Stimulated activated CD8-positive, alpha-beta memory T cell treated with anti-CD3 and anti-CD28 coated beads, Interleukin-15, amount 100 ng/mL, for 24 hours (primary cell): ENCODE measurements at places on chromosomes 4 and X.

DNA sequence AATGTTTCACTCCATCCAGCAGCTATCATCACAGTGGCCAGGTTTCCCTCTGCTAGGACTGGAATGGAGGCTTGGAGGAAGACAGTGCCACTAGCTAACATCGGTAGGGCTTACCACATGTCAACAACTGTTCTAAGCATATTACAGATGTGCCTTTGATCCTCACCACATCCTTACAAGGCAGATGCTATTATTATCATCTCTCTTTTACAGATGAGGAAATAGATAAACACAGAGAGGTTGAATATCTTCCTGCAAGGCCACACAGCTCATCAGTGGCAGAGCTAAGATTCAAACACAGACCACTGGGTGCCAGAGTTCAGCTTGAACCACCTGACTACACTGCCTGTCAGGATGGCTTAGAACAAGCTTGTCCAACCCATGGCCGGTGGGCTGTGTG, 47.4 kb downstream of the MAMLD1 start:
- no peak for DNase-seq

DNA sequence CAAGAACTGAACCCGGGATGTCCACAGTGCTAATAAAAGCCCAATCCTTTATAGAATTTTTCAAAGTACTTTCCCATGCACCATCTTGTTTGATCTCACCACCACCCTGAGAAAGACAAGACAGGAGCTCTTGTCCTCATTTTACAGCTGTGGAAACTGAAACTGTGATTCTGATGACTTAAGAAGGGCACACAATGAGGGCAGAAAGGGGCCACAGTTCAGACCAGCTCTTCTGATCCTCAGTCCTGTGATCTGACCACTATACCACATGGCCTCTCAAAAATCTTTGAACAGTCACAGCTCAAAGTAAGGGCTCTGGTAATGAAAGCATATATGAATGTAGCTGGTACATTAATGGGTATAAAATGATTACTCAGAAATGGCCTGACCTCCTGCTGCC, 127.3 kb upstream of the CPEB2 start:
- DNase-seq: no peak

- no peak for DNase-seq
Observed at GRCh38 chr4:20341134-20341738, 89.5 kb downstream of the SLIT2 start.

- no peak for DNase-seq
Observed at GRCh38 chr4:169080981-169081380, 70.9 kb upstream of the CBR4 start.

DNA sequence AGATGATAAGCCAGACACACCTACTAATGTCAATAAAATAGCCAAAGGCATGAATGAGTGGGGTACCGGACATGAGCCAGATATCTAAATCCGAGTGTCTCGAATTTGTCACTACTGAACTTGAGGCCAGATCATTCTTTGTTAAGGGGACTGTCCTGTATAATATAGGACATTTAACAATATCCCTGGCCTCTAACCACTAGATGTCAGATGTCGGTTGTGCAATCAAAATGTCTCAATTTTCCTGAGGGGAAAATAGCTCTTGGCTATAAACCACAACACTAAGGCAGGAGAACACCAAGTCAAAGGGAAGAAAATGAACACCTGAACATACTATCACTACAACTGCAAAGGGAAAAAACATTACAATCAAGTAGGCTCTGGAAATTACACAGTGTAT, 154.5 kb downstream of the GPM6A start:
- no peak for DNase-seq

GRCh38 chrX:3787856-3788255, 74.4 kb upstream of the PRKX start:
- DNase-seq: no peak

DNA sequence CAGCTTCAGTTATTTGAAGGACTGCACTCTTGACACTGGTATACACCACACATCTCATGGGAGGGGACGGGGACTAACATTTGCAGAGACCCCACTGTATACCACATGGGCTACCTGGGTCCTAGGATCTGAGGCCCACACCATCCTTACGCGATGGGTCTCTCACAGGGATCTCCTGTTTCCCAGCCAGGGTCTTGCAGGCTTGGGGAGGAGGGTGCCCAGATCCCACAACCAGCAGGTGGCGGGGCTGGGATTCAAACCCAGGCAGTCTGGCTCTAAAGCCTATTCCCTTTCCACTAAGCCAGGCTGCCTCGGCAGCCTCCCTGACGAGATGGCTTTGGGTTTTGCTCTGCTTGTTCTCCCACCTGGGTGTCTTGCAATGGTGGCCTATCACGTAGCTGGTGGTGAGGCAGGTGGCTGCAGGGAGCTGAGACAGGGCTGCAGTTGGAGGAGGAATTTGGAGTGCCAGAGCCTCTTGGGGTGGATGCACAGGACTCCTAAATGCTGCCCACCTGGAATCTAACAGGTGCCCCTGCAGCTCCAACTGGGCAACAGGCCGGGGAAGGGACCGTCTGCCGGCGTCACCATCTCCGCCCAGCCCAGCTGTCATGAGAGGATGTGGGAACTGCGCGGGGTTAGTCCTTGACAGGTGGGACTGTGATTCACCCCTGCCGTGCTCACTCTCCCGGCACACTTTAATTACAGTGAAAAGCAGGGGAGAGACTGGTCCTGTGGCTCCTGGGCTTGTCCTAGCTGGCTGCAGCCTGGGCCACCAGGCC, 110.7 kb downstream of the PSAPL1 start:
- DNase-seq: no peak

- no peak for DNase-seq
Observed at GRCh38 chr4:68176904-68177303, 47.2 kb upstream of the TMPRSS11F start.

GRCh38 chrX:79231662-79232061, 87.2 kb downstream of the GPR174 start:
- DNase-seq: no peak

DNA sequence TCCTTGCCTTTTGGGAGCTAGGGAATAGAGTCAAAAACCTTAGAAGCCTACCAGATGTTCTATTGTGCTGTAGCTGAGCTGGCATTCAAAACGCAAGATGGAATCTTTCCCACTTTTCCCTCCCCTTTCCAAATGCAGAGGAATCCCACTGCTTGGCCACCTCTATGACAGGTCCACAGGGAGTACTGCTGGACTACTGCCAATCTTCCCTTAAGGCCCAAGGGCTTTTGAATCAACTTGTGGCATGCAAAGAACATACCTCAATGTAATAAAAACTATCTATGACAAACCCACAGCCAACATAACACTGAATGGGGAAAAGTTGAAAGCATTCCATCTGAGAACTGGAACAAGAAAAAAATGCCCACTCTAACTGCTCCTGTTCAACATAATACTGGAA, 139.2 kb upstream of the AGTR2 start:
- DNase-seq: no peak

DNA sequence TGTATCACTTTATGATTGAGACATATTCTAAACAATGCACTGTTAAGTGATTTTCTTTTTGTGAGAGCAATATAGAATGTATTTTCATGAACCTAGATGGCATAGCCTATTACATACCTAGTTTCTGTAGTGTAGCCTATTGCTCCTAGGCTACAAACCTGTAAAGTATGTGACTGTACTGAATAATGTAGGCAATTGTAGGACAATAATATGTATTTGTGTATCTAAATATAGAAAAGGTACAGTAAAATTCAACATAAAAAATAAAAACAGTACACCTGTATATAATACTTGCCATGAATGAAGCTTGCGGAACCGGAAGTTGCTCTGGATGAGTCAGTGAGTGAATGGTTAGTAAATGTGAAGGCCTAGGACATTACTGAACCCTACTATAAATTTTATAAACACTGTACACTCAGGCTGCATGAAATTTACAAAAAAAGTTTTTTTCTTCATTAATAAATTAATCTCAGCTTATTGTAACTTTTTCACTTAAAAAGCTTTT, 106.7 kb downstream of the VSIG4 start:
- no peak for DNase-seq

- no peak for DNase-seq
Observed at GRCh38 chr4:125283707-125284279, 31.0 kb upstream of the FAT4 start.

DNA sequence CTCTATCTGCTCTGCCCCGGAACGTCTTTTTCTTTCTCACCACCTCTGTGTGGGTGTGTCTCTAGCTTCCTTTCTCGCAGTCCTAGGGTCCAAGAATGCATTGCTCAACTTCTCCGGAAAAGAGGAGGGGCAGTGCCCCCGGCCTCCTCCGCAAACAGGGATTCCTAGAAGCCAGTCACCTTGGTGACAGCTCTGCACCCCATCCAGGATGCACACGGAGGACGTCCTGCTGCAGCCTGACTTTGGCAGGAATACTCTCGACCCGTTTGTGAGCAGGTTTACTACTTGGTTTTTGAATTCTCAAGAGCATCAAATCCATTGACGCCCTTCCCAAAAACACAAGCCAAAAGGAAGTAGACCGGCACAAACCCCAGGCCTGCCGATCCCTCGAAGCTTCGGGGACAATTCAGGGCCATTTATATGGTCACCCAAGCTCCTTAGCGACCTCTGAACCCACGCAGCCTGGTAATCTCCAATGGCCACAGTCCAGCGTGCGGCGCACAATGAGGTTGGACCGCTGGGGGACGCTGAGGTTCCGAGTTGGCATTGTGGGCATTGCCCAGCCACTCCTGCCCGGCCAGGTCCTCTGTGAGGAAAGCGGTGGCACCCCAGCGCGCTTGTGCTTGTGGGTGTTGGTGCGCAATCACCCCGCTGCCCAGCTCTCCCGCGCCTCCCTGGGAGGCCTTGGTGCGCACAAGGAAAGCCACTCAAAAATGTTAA, 9.8 kb downstream of the NKX3-2 start:
- no peak for DNase-seq

- no peak for DNase-seq
Observed at GRCh38 chrX:106976416-106976815, 23.6 kb downstream of the MORC4 start.

DNA sequence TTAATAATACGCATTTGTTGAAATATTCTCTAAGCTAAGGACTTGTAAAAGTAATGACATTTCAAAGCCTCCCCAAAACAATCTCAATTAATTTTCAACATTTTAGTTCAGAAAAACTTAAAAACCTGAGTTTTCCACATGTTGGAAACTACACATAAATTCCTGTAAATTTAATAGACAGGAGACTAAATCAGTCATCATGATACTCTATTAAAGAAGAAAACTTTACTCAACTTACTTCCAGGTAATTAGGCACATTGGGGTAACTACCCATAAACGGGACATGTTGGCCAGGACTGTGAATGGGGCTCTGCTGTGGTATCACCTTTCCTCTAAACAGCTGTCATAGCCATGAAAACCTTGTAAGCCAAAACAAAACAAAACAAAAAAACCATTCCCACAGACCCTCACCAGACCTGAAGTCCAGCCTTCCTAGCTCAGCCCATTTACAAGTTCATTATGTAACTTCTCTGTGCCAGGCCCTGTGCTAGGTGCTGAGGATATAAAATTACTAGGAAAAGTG, 96.4 kb upstream of the SMIM10 start:
- no peak for DNase-seq

- no peak for DNase-seq
Observed at GRCh38 chr4:61922766-61923165, 722.6 kb downstream of the ADGRL3 start.

GRCh38 chr4:183430317-183430993, 14.0 kb upstream of the CDKN2AIP start:
- no peak for DNase-seq
